Activated CD4-positive, alpha-beta T cell treated with anti-CD3 and anti-CD28 coated beads, Interleukin-2, amount 50 U/mL, for 1 hour (primary cell): ENCODE measurements at places on chromosomes 13 and 19.
A peak's percentile ranks its signal among the peaks of the same experiment; 100 is the strongest.

- peak; percentile 1 for DNase-seq
Observed at GRCh38 chr13:79492313-79492798, 11.4 kb downstream of the NDFIP2 start.

- DNase-seq, result no peak
Observed at GRCh38 chr13:27455331-27455855, 5.0 kb upstream of the MTIF3 start.

- DNase-seq, result no peak
Observed at GRCh38 chr13:46961719-46962118, 64.9 kb upstream of the HTR2A start.

DNA sequence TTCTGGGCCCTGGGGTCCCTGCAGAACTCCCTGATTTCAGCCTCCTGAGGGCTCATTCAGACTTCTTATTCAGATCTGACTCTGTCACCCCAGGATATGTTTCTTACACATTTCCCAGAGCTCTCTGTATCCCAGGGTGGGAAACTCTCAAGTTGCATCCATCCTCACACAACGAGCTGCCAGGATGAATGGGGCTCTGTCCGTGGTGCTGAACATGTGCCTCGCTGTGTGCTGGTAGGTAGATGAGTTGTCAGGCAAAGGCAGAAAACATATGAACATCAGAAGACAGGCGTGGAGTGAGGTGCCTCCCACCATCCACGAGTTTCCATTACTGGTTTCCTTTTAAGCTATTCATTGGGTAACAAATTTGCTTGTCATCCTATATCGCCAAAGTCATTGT is 11.4 kb upstream of the IGFL1 start:
- DNase-seq, result peak; percentile 15

GRCh38 chr13:77429320-77430142 is 102.6 kb upstream of the MYCBP2 start:
- no peak for DNase-seq

DNA sequence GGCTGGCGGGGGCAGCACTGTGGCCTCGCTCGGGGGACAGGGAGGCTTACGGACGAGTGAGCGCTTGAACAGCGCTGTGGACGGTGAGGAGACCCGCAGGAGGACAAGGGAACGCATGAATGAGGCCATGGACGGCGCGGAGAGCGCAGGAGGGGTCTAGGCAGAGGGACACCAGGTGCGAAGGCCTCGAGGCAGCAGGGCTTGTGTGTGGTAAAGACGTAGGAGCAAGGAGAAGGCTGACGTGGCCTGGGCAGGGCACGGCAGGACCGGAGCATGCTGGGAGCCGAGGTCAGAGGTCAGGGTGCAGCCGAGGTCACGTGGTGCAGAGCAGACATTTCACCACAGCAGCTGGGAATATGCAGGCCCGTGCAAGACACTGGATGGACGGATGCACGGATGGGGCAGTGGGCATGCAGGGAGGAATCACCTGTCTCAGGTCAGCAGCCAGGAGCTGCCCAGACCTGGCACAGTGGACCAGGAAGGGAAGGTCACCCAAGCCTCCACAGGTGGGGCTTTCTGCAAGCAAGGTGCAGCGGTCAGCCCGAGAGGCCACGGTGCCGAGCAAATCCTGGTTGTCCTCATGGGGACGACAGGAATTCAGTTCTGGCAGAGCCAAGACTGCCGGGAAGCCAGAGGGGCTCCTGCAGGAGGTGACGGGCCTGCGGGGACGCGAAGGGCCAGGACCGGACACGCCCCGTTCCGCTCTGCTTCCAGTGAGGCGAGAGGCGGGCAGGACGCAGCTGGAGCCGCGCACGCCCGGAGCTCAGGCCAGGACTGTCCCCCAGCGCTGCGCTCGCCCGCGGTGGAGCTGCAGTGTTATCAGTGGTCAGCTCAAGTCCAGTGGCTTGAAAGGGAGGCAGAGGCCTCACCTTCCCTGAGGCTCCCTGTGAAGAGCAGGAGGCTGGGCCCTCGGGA is 72.2 kb downstream of the RASA3 start:
- no peak for DNase-seq

DNA sequence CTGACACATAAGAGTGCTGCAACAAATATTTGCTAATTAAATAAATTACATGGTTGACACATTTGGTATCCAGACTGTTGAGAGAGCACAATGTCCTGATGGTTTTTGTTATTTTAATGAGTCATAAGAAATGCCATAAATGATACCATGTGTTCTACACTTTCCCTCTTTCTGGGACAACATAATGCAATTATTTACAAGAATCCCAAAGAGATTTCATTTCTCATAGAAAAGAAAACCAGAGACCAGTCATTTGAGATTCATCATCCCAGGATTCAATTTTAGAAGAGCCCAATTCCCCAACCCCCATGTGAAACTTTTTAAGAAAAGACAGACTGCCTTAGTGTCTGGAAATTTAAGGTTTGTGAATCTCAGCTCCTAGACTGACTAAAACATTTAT is 399.6 kb downstream of the DCT start:
- no peak for DNase-seq

DNA sequence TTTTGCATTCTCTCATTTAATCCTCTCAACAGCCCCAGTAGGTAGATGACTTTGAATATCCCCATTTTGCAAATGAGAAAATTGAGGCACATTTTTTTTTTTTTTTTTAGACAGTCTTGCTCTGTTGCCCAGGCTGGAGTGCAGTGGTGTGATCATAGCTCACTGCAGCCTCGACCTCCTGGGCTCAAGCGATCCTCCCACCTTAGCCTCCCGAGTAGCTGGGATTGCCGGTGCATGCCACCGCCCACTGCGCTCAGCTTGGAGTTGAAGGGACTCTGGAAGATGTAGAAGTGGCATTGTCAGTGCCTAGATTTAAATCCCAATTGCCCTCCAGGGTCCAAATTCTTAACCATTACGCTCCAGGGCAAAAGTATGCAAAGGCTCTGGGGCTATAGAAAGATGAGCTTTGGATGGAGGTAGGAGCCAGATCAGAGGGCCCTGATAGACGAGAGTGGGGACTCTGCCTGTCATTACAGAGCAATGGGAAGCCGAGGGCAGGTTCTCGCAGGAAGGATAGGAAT is 813 bp upstream of the MCOLN1 start:
- no peak for DNase-seq

DNA sequence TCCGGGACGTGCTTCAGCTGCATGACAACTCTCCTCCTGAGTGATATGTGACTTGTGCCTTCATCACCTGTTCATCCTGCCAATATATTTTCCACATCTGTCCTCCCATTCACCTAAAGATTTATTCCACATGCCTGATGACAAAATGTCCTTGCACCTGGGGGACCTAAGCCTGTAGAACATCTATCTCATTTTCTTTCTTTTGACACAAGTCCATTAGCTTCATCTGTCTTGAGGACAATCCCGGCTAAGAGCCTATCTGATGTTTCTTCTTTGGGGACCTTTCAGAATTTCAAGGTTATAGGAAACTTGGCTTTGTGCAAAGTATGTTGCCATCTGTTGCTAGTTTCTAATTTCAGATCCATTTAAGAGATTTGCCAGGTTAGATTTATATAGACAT is 41.1 kb downstream of the ITGBL1 start:
- no peak for DNase-seq

DNA sequence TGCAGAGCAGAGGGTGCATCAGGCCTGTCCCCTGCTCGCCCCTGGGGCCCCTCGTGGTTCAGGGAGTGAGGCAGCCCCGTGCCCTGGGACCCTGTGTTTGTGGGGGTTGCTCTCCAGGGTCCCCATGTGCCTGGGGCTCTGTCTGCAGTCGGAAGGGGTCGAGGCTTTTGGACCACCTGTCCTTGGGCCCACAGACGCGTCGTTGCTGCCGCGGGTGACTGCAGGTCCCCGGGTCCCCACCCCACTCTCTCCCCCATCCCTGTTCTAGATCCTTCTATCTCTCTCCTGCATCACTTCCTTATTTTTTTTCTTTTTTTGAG is 1.9 kb downstream of the PCSK4 start:
- no peak for DNase-seq
